ENCODE measurements at places on chromosomes 12 and 14.
A peak's percentile ranks its signal among the peaks of the same experiment; 100 is the strongest.

GRCh38 chr12:78316631-78317468 lies 486.2 kb downstream of the NAV3 start:
- no peak for DNase-seq

DNA sequence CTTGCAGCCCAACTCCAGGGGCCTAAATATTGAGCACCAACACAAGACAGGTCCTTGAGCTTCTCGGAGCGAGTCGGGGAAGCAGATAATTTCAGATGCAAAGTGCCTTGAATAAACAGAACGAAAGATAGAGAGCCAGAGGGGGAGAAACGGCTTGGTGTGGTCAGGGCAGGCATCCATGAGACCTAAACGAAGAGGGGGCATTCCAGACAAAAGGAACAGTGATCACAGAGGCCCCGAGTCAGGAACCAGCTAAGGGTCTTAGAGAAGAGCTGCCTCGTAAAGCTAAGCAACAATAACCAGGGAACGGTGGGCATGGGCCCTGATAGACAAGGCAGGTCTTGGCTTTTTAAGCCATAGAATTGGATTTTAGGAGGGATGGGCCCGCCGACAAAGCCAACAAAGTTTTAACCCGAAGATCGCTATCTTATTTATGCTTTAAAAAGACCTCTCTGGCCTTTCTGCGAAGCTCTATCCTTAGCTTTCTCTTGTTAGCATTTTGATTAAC lies 421 bp upstream of the ACADS start:
- DNase-seq, result no peak

- DNase-seq, result no peak
Measured at GRCh38 chr12:130764073-130764472, 48.0 kb upstream of the RIMBP2 start.

GRCh38 chr14:82422230-82422629 lies 888.6 kb upstream of the SEL1L start:
- DNase-seq, result no peak

DNA sequence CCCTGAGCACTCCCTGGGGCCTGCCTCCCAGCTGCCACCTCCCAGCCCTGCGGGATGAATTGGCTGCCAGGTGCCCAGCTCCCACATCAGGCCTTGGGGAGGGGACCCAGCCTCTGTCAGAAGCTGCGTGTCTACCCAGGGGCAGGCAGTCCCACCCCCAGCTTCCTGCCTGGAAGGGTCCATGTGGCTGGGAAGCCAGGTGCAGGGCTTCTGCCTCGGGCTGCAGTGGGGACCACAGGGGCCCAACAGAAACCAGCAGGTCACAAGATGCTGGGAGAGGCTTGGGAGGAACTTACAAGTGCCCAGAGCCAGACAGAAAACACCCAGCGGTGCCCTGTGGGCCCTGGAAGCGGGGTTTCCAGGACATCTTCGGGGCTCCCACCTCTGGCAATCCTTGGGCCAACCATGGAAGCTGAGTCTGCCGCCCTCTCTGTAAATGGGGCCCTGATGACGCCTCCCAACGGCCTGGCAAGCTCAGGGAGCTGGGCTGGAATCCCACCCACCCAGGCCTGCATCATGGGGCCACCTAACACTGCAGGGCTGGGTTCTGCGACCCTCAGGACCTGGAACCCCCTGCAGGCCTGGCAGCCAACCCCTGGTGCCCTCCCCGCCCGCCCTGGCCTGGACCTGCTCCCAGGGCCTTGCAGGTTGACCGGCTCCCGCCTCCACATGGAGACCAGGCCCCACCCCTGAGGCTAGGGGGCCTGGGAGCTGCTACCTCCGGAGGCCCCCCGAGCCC lies 36.6 kb downstream of the CCNK start:
- DNase-seq, result no peak

GRCh38 chr12:3684449-3685051 lies 68.4 kb downstream of the CRACR2A start:
- no peak for DNase-seq

GRCh38 chr12:125544960-125545359 lies 479.7 kb downstream of the AACS start:
- no peak for DNase-seq

DNA sequence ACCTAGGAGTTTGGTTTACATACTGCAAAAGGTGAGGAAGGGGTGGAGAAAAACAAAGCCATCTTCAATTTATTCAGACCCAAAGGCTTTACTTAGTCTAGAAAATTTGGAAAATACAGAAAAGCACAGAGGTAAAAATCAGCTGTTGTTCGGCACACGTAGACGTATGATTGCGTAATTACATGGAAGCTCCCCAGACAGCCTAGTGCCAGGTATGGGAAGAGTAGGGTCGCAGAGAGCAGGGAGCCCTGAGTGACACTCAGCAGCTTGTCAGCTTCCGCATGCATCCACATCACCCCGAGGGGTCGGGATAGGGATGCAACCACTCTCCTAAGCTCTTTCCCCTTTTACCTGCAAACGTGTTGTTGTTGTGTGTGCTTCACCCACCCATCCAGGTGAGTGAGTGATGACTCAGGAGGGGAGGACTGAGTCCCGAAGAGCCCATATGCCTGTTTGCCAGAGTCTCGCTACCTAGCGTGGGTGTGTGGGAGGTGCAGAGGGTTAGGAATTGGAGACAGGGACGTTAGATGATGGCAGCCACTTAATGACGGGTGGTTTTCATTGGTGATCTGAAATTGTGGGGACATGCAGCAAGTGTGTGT lies 20.1 kb downstream of the PIWIL1 start:
- DNase-seq, result no peak

DNA sequence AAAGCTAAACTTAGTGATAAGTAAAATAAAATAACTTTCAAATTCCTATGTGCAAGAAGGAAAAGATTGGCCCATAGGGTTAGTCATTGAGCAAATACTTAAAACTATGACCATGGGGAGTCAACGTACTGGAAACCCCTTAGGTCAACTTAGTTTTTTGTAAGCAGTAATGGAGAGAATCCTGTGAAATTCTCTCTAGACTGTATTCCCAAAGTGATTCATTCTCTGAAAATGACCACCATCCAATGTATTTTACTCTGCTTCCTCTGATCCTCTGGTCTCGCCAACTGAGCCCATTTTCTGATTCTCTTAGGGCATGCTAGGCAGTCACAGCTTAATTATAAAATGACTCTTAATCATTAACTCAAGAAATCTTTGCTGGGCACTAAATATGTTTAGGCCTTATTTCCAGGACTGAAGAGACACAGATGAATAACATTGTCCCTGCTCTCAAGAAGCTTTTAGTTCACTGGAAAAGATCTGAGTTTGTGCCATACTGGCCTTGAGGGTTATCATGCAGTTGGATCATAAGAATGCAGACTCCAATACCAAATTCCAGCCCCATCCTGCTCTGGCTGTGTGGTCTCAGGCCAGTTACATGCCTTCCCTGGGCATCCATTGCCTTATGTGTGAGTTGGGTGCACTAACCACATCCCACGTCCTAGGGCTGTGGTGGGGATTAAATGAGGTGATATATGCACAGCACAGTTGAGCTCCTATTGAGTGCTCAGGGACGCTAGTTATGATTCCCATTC lies 732.4 kb downstream of the AACS start:
- no peak for DNase-seq

DNA sequence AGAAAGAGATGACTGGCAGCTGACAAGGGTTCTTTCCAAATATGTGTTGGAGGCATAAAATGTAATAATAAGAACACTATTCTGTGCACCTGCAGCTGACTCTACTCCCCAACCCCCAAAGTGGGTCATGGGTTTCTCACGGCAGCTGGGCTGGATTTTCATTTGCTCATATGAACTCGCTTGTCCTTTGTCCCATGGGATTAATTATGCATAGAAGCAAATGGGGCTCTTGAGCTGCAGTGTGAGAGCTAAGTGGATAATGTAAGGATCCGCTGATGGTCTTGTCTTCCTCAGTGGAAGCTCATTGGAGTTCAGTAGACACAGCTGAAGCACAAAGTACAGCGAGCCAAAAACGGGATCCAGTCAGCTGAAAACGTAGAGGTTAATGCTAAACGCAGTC lies 46.3 kb downstream of the TTC8 start:
- DNase-seq, result no peak

DNA sequence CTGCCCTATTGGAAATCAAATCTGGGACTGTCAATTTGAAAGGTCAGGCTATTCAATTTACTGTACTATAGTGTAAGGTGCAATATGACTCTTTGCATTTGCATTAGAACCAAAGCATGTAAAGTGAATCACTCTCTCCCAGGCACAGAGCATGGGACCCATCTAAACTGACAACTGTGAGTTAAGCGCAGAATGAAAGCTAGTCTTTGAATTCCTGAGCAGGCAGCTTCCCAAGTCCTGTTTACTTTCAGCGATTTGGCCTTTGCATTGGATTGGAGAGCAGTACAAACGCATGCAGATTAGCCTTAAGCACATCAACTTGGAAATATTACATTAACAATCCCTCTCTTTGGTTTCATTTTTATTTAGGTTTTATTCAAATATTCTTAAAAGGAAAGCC lies 74.6 kb downstream of the RERG start:
- no peak for DNase-seq

DNA sequence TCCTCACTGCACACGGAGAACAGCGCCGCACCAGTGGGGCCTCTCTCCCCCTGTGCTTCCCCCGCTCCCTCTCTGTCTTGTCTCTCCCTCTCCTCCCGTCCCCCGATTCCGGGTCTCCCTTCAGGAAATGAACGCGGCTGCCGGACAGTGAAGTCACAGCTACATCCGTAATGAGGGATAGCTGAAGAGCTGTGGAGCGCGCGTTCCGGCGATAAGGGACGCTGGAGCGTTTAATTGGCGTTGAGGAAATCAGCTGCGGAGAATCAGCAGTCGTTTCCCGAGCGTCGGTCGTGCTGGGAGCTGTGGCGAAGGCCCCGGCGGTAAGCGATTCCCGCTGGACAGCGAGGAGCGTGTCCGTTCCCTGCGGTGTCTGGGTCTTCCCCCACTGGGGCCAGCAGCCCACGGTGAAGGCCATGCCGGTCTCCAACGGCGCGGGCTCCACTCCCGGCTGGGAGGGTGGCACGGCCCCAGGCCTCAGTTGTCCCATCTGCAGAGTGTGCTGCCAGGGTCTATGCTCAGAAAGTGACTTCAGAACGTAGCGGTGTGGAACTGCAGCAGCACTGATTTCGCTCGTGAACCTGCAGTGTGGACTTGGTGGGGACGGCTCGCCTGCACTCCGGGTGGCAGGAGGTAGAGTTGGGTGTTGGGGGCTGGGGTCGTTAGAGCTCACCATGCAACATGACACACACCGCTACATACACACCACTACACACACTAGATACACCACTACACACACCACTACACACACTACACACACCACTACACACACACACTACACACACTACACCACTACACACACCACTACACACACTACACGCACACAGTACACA lies 10.9 kb downstream of the NOC4L start:
- no peak for DNase-seq

- peak; percentile 83 for DNase-seq
Measured at GRCh38 chr12:123131879-123132402, 18.9 kb downstream of the PITPNM2 start.

DNA sequence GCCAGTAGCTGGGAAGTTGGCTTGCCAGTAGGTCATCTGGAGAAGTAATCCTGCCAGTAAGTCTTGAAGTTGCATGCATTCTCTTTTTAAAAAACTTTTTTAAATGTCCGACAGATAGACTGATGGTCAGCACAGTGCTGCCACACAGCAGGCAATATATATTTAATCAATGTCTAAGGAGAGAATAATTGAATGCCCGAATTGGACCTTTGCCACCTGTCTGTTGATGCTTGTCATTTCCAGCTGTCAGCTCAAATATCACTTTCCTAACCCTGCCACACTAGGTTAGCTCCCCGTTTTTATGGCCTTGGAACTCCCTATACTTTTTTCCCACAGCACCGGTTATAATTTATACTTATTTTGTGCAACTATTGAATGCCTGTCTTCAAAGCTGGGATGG lies 2.1 kb upstream of the SLC15A4 start:
- DNase-seq, result no peak

DNA sequence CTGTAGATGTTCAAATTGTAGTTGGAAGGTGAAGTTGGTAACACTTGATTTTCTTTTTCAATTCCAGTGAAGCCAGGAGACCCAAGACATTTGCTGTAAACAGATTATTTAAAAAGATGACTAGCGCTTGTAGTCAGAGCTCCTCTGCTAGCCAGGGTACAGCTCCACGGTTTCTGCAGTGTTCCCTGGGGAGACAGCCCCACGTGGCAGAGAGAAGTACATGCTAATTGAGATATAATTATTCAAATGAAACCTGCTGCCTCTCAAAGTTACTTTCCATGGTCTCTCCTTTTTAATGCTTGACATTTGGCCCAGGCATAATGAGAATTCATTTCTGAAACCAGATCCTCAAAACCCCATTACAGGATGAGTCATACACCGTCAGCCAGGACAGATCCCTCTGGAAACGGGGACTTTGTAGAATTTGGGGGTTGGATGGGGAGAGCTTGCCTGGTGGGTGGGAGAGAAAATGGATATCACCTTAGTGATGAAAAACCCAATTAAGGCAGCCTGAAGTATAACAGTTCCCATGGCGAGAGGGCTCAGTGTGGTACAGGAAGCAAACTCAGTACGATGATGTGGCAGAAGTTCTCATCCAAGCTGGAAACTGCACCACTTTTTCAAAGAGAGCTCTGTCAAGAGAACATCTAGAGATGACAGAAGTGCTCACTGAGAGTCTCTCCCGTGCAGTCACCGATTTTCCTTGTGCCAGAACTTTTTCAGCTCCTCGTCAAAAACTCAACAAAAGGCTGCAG lies 637.7 kb upstream of the TMEM132C start:
- no peak for DNase-seq

DNA sequence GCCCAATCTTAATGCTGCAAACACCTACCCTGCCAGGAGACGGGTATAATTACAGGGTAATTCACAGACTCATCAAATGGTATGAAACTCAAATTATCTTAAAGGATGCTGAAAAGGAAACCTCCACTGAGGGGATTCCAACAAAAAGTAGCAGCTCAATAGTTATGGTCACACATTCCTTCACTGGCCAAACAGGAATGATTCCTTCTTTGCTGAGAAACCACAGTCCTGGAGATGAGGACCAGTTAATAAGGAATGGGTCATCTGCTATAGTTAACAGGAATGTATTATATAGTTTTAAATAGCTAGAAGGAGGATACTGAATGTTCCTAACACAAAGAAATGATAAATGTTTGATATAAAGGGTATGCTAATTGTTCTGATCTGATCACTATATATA lies 136.9 kb downstream of the STXBP6 start:
- DNase-seq, result no peak

- DNase-seq, result no peak
Measured at GRCh38 chr14:80946187-80946586, 4.6 kb upstream of the CEP128 start.

DNA sequence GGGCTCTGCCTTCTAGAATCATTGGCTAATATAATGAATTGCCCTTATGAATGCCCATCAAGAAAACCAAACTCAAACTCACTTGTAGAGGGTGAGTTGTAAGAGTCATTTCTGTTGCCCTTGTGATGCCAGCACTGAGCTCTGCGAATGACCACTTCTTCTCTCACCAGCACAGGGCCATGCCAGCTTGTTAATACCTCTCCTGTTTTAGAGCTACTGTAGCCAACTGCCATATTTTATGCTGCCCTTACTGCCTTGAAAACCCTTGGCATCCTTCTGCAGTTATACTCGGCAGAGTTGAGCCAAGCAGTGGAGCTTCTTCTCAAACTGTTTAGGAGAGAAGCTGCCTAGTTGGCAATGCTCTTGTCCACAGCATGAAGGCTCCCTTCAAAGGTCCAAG lies 8.1 kb downstream of the KRT75 start:
- DNase-seq, result no peak

- DNase-seq, result no peak
Measured at GRCh38 chr14:59060841-59061240, 127.6 kb upstream of the DAAM1 start.

All from breast epithelium (tissue), 4 donors.